Pons (tissue), 1 donor: ENCODE measurements at places on chromosomes 2 and 18.

DNA sequence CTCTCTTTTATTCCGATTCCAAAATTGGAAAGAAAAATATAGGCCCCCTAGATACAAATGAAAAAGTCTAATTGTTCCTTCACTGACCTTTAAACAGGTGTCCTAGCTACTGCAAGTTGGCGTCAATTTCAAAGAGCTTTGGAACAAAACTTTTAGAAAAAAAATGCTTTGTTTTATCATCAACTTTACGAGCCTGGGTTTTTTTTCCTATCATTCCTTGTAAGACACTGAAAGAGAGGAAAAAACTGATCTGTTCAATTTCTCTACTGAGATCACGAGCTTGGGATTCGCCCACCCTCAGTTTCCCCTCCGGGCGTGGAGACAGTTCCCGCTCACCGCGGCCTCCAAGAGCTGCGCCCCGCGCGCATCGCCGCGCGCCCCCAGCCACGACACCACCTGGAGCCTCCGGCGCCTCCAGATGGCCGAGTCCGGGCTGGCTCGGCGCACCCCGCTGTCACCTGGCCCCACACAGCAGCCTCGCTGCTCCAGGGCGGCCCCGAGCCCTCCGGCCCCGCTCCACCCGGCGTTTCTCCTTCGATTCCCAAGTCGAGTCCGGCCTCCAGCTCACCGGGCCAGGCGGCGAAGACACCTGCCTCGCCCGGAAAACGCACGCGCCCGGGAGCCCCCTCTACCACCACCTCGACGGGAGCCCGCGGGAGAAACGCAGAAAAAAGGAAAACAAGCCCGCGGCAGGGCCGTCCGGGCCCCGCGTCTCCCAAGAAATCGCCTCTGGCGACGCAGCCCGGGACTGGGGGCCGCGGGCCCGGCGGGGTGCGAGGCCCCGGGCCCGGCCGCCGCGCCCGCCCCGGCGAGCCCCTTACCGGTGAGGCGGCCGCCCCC lies 656 bp downstream of the TBC1D8 start:
- DNase-seq = no peak

DNA sequence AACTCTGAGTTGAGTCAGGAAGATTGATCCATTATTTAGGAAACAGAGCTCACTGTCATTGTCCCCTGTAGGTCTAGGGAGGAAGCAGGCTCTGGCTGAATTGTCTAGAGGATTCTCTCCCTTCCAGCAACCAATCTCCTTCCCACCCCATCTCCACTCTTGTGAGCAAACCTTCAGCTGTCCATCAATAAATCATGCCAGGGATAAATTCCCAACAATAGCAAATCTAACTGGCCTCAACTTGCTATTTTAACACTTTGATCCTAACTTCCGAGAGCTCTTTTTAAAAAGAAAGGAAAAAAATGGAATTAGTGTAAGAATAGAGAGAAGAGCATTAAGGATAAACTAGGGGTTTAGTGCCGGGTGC lies 53.5 kb downstream of the ATP8B1 start:
- DNase-seq = no peak

DNA sequence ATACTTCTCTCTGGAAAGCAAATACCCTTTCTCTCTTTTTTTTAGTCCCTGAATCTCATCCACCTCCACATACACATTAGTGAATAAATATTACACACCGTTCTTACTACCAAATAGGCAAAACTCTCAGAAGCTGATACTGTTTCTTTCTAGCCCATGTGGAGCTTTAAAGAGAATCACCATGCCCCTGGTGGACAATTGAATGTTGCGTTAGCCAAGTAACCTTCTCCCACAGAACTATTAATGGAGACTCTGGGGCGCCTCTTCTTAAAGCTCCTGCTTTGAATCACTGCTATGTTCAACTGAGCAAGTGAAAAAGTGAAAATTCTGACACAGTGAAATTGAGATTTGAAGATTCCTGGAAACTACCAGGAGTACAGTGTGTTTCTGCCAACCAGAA lies 522.8 kb upstream of the CDH7 start:
- DNase-seq = no peak

DNA sequence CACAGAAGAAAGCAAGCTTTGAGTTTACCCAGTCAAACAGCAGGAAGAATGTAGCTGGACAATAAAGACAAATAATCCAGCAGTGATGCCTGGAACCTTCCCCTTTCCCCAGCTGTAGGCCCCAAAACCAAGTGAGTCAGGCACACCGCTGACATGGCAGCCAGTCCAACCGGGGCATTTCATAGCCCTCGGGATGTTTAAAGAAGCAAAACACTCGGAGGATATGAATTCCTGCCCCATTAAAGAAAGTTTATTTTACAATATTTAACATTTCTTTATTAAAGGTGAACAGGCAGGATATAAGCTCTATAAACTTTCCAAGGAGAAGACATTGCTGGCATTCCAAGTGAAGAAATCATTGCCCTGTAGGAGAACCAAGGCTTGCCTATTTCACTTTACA lies 507.6 kb upstream of the TNP1 start:
- DNase-seq = no peak

DNA sequence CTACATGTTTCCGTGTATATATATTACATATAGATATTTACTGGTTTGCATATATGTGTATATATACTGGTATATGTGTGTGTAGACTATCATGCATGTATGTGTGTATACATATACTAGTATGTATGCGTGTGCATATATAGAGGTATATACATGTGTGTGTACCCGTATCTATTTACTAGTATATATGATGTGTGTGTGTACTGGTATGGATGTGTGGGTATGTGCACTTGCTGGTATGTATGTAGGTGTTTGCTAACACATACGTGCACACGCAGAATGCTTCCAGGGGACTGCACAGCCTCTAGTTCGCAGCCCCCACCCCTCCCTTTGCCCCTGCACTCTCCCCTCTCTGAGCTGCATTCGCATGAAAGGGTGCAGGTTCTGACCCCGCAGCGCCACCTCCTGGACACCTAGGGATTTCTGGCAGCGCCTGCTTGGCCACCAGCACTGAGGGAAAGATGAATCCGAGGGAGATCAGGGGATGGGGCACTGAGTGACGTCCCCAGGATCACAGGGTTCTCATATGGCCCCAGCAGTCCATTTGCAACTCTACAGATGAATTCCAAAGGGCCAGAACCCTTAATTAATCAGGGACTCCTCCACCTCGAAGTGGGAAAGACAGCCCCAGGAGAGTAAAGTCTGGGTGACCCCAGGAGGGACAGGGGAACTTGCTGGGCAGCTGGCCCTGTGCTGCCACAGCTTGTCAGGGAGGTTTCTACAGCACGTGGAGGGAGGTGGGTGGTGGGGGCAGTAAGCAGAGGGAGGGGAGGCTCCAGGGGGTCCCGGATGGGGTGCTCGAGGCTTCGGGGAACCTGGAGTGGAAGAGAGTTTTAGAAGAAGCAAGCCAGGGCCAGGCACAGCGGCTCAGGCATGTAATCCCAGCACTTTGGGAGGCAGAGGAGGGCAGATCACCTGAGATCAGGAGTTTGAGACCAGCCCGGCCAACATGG lies 66.8 kb upstream of the ASAP2 start:
- DNase-seq = peak; percentile 57
